ENCODE measurements at places on chromosomes 2 and 18.

- DNase-seq = no peak
Measured at GRCh38 chr18:48922226-48922800, 28.5 kb downstream of the SMAD7 start.

GRCh38 chr18:45806226-45806625 lies 19.2 kb upstream of the SIGLEC15 start:
- no peak for DNase-seq

- DNase-seq = no peak
Measured at GRCh38 chr2:184743096-184743495, 144.8 kb downstream of the ZNF804A start.

GRCh38 chr2:188853307-188853706 lies 120.9 kb upstream of the COL3A1 start:
- DNase-seq = no peak

- DNase-seq = no peak
Measured at GRCh38 chr2:230443541-230443940, 27.5 kb downstream of the SP100 start.

DNA sequence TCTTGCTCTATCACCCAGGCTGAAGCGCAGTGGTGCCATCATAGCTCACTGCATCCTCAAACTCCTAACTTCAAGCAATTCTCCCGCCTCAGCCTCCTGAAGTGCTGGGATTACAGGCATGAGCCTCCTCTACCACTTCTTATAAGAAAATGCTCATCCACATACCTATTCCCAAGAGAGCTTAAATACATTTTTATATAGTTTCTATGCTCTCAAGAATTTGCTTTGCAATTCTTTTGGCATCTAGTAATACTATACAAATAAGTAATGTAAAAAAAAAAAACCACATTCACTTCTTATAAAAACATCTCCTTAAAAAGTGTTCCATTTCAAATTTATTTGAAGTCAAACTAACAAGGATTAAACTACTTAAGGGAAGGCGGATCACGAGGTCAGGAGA lies 197.3 kb downstream of the DNAH7 start:
- no peak for DNase-seq

DNA sequence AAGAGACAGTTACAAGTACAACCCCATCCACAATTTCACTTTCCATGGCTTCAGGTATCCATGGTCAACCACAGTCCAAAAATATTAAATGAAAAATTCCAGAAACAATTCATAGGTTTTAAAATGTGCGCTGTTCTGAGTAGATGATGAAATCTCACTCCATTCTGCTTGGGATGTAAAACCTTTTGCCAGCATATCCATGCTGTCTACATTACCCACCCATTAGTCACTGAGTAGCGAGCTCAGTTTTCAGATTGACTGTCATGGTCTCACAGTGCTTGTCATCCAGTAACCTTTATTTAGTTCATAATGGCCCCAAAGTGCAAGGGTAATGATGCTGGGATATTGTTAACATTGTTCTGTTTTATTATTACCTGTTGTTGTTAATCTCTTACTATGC lies 40.5 kb downstream of the SMAD4 start:
- no peak for DNase-seq

DNA sequence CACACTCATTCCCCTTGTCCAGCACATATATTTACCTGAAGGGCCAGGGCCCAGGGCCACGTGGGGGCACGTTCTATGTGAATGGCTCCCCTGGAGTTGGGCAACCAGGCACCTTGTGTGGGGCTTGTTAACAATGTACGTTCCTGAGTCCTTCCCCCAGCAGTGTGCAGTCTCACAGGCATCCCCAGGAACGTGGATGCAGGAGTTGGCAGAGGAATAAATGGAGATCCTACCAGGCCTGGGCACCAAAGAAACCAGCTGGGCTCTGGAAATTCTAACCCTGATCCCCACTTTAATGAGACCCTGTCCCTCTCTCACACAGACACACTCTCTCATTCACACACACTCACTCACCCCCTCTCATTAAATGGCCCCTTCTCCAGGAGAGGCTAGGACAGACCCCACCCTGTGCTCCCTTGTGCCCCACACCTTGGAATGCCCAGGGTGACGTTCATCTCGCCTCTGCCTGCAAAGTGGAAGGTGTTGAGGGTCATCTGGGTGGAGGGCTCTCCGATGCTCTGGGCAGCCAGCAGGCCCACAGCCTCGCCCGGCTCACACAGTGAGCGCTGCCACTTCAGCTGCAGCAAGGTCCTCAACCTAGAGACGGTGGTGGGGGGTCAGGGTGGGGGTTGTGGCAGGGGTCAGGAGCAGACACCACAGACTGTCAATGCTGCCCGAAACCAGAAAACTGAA lies 65.6 kb downstream of the POLR1A start:
- DNase-seq = no peak

DNA sequence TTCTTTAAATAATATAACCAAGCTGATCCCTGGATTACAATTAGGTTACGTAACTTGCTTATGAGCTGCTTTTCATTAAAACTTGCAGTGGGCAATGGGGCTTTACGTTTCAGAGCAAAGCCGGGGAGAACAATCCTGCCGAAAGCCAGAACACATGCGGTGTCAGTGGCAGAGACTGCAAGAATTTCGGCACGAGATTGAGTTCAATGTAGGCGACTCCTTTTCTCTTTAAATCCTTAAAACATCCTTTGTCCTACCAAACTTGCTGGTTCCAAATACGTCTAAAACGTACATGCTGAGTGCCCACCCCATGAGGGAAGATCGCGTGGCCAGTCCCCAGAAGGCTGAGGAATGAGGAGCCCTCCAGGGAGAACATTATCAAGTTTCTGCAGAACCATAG lies 36.8 kb upstream of the NCOA1 start:
- DNase-seq = no peak

DNA sequence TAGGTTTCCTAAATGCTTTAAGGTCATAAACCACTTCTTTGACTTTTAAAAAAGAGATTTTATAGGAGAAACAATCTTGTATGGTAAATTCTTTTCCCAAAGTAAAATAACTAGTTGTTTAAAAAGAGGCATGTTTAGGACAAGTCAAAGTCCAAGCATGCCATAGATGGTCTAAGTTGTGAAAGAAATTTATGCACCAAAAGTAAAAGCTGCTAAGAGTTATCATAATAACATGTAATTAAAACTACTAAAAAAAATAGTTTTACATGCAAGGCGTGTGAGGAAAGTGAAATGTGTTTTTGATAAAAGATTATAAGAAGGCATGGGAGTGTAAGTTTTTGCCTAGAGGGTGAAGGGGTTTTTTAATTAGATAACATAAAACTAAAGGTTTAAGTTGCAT lies 22.5 kb downstream of the FAM210A start:
- no peak for DNase-seq

GRCh38 chr2:201795607-201796477 lies 10.5 kb upstream of the CDK15 start:
- DNase-seq = no peak

DNA sequence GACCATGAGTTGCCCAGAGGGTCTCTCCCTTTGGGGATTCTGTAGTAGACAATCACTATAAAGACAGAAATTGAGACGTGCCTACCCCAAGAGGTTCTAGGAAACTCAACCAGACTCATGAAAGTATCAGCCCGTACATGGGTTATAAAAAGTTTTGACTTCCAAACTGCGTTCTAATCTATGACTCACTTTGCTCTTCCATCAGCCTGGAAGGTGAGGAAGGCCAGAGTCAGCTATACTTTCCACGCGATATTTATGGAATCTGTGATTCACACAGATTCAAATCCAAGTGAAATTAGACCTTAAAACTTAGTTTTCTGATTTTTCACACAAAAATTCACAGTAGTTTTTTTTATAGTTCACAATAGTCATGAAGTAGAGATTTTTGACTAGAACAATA lies 7.7 kb upstream of the LYPD1 start:
- DNase-seq = no peak

DNA sequence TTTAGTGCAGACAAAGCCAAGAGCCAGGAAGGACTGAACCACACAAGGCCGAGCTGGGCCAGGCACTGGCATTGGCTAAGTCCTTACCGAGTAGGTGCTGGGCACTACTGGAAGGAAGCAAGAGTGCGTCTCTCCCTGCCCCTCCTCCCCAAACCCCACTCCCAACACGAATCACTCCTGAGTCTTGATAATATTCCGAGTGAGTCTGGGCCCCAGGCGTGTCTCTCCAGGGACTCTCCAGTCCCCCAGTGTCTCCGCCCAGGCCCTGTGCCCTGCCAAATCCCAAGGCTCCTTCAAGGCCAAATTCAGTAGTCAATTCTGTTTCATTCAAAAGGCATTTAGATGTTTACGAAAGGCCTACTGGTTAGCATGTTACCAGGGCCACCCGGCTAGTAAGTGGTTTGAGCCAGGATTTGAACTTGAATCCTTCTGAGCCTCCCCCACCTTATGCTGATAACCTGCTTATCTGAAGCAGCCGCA lies 82.8 kb downstream of the GLI2 start:
- DNase-seq = no peak

GRCh38 chr2:238883421-238883901 lies 35.6 kb downstream of the TWIST2 start:
- no peak for DNase-seq

- DNase-seq = no peak
Measured at GRCh38 chr2:166246901-166247300, 119.1 kb upstream of the SCN1A start.

DNA sequence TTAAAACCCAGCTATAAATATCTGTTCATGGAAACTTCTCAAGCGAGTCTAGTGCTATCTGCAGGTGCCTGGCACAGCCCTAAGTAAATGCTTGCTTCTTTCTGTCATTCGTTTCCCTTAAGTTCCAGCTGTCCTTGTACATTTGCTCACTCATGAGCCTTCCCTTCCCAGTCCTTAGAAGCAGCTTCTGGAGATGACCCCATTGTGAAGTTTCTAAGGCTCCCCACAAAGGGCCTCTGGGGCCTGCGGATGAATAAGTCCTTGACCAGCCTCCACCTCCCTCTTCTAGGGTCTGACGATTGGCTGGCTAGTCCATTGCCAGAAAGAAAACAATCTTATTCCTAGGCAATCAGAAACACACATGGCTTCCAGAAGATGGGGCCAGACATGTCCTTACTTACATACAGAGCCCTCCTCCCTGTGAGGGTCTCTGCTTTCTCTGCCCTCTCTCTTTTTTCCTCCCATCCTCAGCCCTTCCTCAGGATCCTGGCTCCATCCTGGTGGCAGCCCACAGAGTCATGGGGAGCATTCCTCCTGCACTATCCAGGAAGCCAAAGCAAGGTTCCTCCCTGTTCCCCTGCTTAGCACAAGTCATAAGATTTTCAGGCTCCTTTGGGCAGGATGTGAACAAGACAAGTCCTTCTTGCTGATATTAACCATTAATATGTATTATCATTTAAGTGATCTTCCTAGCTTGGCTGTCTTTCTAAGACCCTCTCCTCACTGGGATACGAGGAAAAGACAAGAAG lies 87.3 kb downstream of the TNFRSF11A start:
- DNase-seq = no peak

GRCh38 chr2:189641002-189641401 lies 20.3 kb upstream of the ASNSD1 start:
- DNase-seq = no peak

DNA sequence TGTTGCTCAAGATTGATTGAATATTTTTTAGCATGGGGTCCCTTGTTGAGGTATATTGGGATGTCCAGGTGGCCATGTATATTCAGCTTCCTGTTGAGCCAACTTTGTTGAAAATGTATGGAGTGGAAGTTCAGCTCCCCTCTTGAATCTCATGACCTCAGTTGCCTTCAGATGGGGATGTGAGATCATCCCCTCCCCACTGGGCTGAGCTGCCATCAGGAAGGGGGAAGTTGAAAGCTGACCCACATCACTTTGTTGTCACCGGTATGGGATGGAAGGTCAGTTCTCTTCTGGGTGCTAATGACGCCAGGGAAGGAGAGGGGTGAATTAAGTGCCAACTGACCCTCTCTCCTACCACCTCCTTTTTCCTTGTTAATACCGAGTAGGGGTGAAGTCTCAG lies 33.9 kb downstream of the ACOXL start:
- DNase-seq = no peak

- no peak for DNase-seq
Measured at GRCh38 chr2:50004667-50005066, 850.4 kb upstream of the FSHR start.

DNA sequence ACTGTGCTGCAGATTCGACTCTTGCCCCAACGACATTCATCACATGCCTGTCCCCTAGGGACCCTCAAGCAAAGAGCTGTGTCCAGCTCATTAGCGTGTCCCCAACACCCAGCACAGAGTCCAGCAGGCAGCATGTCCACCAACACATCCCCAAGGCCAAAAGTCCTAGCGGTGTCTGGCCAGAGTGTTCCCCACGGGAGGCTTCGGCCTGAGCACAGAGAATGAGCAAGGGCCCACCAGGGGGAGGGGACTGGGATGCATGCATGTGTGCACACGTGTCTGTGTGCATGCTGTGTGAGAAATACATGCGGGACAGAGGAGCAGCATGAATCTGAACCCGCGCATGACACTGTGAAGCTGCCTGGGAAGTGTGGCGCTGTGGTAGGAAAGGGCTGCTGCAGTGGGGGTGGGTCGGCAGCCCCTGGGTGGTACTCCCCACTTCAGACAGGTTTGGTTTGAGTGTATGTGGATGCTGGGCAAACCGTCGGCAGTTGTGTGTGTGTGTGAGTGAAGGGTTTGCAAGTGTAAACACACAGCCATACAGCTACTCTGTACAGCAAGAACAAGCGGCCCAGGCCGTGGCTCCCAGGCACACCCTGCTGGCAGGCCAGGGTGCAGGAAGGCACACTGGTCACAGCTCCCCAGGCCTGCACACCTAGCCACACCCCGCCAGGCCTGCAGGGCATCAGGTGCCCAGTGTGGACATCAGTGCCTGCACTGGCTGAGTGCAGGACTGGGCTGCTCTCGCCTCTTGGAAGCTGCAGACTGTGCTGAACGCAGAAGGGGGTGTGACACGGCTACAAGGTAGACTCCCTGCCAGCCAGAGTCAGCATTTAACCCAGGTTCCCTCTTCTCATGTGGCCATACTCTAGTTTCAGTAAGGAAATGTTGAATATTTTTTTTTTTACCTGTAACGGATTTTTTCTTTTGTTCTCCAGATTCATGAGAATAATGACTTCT lies 19.5 kb upstream of the HES6 start:
- DNase-seq = no peak

- no peak for DNase-seq
Measured at GRCh38 chr2:21231985-21232384, 108.2 kb downstream of the TDRD15 start.

GRCh38 chr2:190933361-190933760 lies 52.7 kb downstream of the GLS start:
- no peak for DNase-seq

- no peak for DNase-seq
Measured at GRCh38 chr2:190023860-190024259, 38.7 kb downstream of the MSTN start.

GRCh38 chr2:128493880-128494279 lies 175.2 kb upstream of the HS6ST1 start:
- no peak for DNase-seq

- DNase-seq = no peak
Measured at GRCh38 chr2:98160554-98160953, 73.6 kb downstream of the VWA3B start.

All from NK-92 treated with Interleukin-12 subunit alpha and Interleukin-12 subunit beta, amount 100 ng/mL, for 24 hours (cell line).